CD8-positive, alpha-beta memory T cell (primary cell): ENCODE measurements at places on chromosomes 2 and 18. TPM values are rescaled to one million over a fixed set of nuclear protein-coding genes. Genes with fewer than 3 reads are reported as not detected.

The IL1RL2 gene
- total RNA-seq, result 0.33 TPM

The ERBB4 gene
- not detected for total RNA-seq

The CNOT11 gene
- 60.9 TPM for total RNA-seq

The OR6B2 gene
- total RNA-seq, result not detected

The OBSL1 gene
- 0.69 TPM for total RNA-seq

The SERPINE2 gene
- 5.0 TPM for total RNA-seq

The B4GALT6 gene
- total RNA-seq, result 5.1 TPM

The ERICH2 gene
- total RNA-seq, result not detected

The STK17B gene
- total RNA-seq, result 121 TPM

The MTLN gene
- total RNA-seq, result 120 TPM

The UGT1A9 gene
- not detected for total RNA-seq

The GBX2 gene
- total RNA-seq, result not detected

The GPC1 gene
- 2.4 TPM for total RNA-seq

The ANKRD30B gene
- not detected for total RNA-seq

The RRM2 gene
- 427 TPM for total RNA-seq

The UGT1A6 gene
- not detected for total RNA-seq

The COL4A4 gene
- not detected for total RNA-seq

The PFN4 gene
- 0.35 TPM for total RNA-seq

The ACTR3 gene
- total RNA-seq, result 512 TPM

The PLGLB1 gene
- total RNA-seq, result 3.2 TPM

The MOGAT1 gene
- not detected for total RNA-seq

The IFIH1 gene
- total RNA-seq, result 16.8 TPM

The C2orf80 gene
- total RNA-seq, result not detected

The AQP12B gene
- not detected for total RNA-seq

The LOXL3 gene
- total RNA-seq, result 1.2 TPM

The OTOS gene
- total RNA-seq, result not detected

The LHCGR gene
- not detected for total RNA-seq

The DNER gene
- total RNA-seq, result not detected

The TLX2 gene
- 0.37 TPM for total RNA-seq

The NFATC1 gene
- total RNA-seq, result 45.9 TPM

The IL18RAP gene
- total RNA-seq, result 4.1 TPM

The HOXD4 gene
- not detected for total RNA-seq

The CPSF3 gene
- 83.9 TPM for total RNA-seq
